ENCODE measurements at places on chromosomes 7 and 10.

GRCh38 chr10:3972460-3973301 lies 187.7 kb upstream of the KLF6 start:
- no peak for DNase-seq

- DNase-seq: no peak
Observed at GRCh38 chr10:113326160-113327111, 226.4 kb upstream of the HABP2 start.

- DNase-seq: no peak
Observed at GRCh38 chr10:53646525-53646924, 873.9 kb upstream of the MBL2 start.

- no peak for DNase-seq
Observed at GRCh38 chr10:86111902-86112545, 254.6 kb downstream of the GRID1 start.

GRCh38 chr10:130802301-130802700 lies 509.2 kb downstream of the TCERG1L start:
- no peak for DNase-seq

DNA sequence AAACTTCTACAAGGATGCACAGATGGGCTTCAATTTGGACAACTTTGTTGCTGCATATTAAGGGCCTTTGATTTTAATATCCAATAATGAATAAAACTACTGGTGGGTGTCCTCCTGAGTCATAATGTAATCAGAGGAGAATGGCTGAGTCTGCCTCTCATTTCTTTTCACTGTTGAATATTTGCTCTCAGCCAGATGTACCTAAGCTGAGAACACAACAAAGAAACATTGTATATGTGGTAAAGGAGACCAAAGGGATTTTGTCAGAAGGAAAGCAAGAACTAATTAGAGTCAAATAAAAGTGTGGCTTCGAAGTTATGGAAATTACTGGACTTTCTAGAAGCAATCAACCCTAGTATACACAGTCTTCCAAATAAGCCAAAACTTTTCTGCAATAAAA lies 131.0 kb upstream of the BET1 start:
- DNase-seq: no peak

Data from LNCaP clone FGC (cell line).